ENCODE measurements at places on chromosomes 4 and X.

DNA sequence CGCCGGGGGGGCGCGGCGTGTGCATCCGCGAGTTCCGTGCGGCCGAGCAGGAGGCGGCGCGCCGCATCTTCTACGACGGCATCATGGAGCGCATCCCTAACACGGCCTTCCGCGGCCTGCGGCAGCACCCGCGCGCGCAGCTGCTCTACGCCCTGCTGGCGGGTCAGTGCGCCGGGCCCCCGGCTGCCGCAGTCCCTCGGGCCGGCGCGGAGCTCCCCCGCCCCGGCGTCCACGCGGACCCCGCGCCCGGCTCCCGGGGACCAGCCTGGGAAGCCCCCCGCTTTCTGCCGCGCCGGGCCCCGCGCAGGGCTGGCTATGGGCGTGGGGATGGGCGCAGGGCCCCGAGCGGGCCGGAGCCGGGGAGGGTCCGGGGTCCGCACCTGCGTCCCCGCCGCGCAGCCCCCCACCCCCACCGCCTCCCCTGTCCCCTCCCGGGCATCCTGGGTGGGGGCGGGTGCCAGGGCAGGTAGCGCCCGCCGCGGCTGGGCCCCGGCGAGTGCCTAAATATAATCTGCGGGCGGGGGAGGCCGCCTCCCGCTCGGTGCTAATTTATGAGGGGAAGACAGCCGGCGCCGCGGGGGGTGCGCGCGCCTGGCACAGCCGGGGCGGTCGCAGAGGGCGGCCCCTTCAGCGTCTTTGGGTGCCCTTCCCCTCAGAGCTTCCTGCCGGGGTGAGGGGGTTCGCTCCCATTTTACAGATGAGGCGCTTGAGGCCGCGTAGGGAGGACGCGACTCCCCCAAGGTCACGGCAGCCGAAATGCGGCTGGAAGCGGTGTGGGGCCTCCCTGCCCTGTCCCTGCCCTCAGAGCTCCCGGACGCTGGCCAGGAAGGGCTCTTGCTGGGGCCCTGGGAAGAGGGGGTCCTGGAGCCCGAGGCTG, 837 bp downstream of the NAT8L start:
- DNase-seq = no peak

DNA sequence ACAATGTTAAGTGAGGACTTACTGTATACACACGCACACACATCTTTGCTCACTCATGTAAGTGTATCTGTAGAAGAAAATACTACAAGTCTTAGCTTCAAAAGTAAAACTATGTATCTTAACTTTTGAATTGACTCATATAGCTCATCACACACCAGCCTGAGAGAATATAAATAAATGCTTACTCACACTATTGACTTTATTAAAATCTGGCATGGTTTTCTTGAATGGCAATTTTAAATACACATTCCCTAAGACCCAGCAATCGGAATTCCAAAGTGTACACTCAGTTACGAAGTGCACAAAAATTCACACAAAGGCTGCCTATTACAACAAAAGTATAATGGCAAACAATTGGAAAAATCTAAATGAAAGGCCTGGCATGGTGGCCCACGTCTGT, 2.0 kb downstream of the ERCC6L start:
- DNase-seq = no peak

GRCh38 chrX:37816766-37817165, 30.6 kb downstream of the DYNLT3 start:
- DNase-seq = no peak

- peak; percentile 27 for DNase-seq
These were observed 4.3 kb upstream of the TSPAN5 start for GRCh38 chr4:98662626-98663225.

DNA sequence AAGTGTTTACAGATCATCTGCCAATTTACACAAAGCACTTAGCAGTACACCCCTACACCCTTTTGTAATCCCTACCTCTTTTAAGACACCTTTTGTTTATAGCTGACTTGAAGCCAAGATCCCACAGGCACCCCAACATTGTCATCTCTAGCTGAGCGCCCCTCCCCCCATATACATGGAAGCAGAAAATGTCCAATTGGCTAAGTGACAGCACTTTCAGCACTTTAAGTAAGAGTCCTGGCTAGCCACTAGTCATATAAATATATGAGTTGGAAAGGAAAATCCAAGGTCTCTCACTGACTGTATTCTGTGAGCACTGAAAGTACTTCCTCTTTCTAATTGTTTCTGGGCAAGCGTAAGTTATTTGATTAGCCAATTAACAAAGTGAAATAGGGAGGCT, 108.2 kb downstream of the NSUN7 start:
- DNase-seq = no peak

GRCh38 chr4:108372681-108373080, 203.9 kb upstream of the LEF1 start:
- DNase-seq = no peak

GRCh38 chrX:125954236-125954635, 211.9 kb downstream of the DCAF12L2 start:
- DNase-seq = no peak

DNA sequence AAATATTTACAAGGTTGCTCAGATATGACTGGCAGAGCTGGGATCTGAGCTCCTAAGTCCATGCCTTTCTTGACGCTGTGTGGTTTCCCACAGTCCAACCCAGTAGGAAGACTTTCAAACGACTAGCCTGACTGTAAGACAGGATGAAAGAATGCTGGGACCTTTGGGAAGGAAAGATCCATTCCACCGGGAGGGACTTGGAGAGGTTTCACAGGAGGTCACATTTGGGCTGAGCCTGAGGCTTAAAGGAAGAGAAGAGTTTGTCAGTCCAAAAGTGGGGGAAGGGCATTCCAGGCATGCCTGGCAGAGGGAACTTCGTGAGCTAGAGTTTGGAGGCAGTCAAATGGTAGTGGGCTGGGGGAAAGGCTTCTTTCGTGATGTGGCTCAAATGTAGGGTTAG, 1.5 kb downstream of the STARD8 start:
- DNase-seq = no peak

DNA sequence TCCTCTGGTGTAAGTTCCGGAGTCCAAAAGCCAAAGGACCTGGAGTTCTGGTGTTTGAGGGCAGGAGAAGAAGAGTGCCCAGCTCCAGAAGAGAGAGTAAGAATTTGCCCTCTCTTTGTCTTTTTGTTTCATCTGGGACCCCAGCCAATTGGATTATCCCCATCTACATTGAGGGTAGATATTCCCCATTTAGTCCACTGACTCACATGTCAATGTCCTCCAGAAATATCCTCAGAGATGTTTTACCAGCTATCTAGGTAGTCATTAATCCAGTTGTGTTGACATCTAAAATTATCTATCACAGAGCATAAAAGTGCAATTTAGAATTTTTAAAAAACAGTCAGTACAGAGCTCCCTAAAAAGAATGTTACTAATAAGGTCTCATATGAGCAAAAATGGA, 132.9 kb upstream of the TMEM47 start:
- DNase-seq = no peak

DNA sequence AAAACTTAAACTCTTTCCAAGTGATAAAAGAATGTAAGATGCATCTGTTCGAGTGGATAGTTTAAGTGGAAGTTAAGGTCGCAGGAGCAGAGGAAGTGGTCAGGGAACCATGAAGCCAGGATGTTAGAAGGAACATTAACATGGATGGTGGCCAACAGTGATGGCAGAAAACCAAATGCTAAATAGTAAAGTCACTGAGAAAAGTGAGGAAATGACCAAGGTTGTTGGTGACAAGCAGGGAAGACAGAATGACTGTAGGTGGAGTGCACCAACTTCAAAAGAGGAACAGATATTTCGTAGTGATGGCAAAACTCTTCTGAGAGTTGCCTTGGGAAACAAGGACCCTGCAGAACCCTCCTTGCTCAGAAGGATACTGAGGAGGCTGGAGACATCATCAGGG, 226.2 kb downstream of the PALLD start:
- DNase-seq = no peak

DNA sequence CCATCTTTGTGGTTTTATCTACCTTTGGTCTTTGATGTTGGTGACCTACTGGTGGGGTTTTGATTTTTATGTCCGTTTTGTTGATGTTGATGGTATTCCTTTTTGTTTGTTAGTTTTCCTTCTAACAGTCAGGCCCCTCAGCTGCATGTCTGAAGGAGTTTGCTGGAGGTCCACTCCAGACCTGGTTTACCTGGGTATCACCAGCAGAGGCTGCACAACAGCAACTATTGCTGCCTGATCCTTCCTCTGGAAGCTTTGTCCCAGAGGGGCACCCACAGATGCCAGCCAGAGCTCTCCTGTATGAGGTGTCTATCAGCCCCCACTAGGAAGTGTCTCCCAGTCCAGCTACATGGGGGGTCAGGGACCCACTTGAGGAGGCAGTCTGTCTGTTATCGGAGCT, 199.3 kb upstream of the WDFY3 start:
- no peak for DNase-seq

GRCh38 chr4:115165503-115165902, 52.1 kb upstream of the NDST4 start:
- no peak for DNase-seq

DNA sequence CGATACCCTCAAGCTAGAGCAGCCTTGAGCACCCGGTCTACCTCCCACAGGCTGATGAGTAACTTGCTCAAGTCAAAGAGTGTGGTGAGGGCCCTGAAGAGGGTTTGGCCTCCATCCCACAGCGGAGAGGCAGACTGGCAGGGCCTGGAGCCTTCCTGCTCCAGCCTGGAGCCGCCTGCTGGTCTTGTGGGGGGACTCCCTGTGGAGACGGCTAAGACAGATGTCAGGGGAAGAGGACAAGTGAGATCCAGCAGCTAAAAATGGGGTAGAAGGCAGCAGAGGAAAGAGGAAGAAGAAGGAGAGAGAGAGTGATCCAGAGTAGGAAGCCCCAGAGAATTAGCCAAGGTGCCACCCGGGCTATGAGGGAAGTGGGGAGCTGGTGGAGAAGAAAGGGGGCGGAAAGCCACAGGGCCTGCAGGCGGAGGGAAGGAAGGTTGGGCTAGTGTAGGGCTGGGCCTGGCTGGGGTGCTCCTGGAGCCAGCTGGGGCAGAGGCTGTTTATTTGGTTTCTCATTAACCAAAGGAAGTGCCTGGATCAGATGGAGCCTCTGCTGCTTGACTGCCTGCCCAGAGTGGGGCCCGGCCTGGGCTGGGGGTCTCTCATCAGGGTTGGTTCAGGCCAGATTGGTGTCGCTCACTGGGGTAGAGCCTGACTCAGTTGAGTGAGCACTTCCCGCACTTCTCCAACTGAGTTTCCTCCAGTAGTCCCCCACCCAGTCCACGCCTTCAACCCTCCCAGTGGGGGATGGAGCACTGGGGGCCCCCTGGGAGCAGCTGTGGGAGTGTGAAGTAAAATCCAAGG, 14.2 kb downstream of the EFNB1 start:
- no peak for DNase-seq

DNA sequence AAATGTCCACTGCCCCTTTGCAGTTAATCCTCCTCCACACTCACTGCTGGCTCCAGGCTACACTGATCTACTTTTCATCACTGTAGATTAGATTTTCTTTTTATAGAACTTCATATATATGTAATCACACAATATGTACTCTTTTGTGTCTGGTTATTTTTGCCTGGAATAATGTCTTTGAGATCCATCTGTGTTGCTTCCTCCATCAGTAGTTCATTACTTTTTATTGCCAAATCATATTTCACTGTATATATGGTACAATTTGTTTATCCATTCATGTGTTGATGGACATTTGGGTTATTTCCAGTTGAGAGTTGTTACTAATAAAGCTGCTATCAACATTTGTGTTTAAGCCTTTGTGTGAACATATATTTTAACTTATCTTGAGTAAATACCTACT, 126.4 kb upstream of the SMIM10 start:
- DNase-seq = no peak

GRCh38 chr4:118746251-118746919, 61.2 kb downstream of the METTL14 start:
- DNase-seq = no peak

DNA sequence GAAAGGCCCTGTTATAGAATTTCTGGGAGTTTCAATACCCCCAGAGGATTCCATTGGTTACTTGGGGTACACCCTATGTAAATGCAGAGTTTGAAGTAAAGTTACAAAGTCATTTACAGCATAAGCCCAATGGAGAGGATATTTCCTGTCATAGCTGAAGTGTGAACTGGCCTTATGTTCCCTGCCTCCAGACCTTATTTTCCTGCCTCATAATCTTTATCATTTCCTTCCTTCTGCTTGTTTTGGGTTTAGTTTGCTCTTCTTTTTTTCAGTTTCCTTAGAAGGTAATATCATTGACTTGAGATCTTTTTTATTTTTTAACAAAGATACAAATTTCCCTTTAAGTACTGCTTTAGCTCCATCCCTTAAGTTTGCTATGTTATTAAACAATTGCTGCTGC, 85.4 kb downstream of the PPEF1 start:
- DNase-seq = no peak

GRCh38 chr4:104128850-104129213, 365.9 kb downstream of the CXXC4 start:
- no peak for DNase-seq

GRCh38 chr4:30354605-30355004, 365.6 kb upstream of the PCDH7 start:
- DNase-seq = no peak

DNA sequence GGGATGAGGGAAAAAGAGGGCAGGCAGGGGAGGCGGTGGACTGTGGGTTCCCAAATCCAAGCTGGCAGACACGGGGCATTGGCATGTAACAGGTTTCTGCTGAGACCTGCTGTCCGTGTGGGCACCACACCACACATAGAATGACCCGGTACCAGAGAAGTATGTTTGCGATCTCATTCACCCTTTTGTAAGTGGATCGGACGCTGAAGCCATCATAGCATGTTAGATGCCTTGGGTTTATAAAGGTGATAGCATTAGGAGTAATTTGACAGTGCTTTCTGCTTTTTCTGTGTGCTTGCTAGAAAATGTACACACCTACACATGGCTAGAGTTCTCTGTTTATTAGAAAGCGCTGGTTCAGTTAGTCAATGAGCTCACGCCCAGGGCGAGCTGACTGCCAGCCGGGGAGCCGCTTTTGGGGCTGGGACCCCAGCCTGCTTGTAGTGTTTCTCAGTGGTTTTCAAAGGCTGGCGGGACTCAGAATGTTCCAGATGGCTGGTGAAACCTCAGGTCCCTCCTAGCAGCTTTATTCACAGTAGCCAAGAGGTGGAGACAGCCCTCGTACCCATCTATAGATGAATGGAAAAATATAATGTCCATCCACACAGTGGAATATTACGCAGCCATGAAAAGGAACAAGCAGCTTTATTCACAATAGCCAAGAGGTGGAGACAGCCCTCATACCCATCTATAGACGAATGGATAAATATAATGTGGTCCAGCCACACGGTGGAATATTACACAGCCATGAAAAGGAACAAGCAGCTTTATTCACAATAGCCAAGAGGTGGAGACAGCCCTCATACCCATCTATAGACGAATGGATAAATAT, 579 bp downstream of the IL3RA start:
- no peak for DNase-seq
